CD4-positive, alpha-beta T cell treated with Interleukin-4 for 4 hours (primary cell): ENCODE measurements at places on chromosomes 7 and 10.

- DNase-seq = no peak
Measured at GRCh38 chr10:12418000-12418399, 68.7 kb downstream of the CAMK1D start.

- DNase-seq = no peak
Measured at GRCh38 chr10:2296179-2296891, 559.0 kb upstream of the ADARB2 start.

DNA sequence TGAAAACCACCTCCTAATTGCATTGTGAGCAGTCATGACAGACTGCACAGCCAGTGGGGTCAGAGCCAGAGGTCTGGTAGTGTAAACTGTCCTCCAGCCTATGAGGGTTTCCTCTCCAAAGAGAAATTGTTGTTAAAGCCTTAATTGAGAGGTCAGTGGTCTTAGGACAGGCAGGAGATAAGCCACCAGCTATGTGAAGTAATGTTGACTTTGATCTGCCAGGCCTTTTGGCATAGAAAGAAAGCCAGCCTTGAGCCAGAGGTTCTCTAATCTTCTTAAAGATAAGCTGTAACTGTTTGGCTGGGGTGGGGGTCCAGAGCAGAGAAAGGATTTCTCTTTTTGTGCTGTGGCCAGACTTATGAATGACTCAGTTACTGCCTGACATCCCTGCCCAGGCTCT, 248.4 kb downstream of the WDR11 start:
- no peak for DNase-seq

- no peak for DNase-seq
Measured at GRCh38 chr10:80518807-80519360, 18.8 kb upstream of the SH2D4B start.

DNA sequence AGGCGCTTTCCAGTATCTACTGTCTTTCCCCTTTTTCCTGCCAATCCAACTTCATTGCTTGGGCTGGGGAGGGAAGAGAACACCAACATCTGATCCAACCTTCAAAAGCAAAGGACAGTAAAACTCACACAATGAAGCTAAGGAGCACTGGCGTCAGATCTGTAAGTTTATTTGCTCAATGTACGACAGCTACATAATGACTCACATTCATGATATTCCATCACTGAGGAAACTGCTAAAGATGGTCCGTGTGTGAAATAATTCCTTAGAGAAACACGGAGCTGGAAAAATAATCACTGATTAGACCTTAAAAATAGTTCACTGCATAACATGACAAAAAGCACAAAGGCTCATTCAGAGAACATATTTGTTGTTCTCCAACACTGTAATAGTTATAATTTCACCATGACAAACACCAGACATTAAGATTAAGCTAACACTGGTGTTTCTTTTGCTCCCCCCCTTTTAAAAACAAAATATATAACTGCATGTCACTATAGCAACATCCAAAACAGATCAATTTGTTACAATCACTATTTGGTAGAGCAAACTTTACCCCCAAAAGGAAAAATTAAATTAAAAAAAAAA, 24.3 kb downstream of the HSPB1 start:
- DNase-seq = no peak
